ENCODE measurements at places on chromosomes 2 and 18.

- ATAC-seq, result no peak
Observed at GRCh38 chr2:61759718-61760117, 94.1 kb downstream of the FAM161A start.

DNA sequence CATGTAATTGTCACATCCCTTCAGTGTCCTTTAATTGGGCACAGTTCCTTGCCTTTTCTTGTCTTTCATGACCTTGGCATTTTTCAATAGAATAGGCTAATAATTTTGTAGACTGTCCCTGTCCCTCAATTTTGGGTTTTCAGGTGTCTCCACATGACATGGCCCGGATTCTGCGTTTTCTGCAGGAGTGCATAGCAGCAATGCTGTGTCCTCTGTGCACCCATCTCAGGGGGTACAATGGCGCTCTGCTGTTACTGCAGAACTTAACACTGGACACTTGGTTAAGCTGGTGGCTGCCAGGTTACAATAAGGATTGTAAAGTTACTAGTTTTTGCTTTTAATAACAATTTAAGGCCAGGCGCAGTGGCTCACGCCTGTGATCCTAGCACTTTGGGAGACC, 51.3 kb downstream of the INPP5D start:
- ATAC-seq, result no peak

DNA sequence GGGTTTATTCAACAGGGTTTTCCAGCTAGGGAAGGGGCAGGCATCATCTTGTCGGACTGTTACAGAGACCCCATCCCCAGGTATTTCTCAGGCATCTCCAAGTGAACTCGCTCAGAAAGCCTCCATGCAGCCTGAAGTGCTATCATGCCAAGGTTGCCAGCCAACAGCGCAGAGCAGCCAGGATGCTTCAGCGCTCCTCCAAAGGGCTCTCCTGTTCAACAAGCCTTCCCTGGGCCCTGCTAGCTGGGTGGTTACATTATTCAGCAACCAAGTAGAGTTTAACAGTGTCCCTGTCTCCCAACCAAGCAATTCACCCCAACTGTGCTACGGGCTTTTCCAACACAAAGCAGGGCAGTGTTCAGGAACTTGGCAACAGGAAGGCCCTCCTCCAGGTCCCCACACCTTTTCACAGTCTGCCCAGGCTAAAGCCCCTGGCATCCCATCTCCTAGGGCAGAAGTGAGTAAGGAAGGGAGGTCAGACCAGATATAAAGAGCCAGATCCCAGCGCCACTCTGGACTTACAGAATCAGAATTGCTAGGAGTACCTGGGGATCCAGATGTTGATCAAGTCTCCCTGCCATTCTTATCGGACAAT, 52.9 kb downstream of the ZBTB7C start:
- no peak for ATAC-seq

DNA sequence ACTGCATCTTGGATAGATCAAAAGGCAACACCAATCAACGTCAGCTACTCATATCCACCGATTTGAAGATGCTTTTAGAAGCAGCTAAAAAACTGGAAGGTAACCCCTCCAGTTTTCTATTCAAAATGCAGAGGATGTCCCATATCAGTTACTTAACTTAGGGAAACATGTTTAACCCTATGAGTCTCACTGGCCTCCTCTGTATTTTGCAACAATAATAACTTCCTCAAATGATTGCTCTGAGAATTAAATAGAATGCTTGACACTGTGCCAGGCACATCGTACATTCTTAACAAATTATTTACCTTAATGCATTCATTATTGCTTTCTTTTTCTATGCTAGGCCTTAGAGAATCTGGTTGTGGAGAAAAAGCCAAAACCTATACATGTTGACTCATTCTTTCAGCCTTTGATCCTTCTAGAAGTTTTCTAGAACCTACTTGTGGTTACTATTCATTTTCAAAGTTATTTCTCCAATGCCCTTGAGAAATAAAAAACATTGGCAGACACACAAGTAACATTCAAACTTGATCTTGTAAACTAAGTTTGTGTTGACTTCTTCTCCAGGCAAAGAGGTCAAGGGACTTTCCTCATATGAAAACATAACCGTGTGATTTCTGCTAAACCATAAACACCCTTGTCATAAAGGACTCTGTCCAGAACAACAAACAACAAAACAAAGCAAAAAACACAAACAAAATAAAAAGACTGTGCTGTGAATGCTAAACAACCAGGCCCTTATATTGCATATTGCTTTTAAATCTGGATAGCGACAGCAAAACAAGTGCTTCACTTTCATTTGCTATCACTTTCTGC, 4.6 kb downstream of the DOCK10 start:
- ATAC-seq, result no peak

DNA sequence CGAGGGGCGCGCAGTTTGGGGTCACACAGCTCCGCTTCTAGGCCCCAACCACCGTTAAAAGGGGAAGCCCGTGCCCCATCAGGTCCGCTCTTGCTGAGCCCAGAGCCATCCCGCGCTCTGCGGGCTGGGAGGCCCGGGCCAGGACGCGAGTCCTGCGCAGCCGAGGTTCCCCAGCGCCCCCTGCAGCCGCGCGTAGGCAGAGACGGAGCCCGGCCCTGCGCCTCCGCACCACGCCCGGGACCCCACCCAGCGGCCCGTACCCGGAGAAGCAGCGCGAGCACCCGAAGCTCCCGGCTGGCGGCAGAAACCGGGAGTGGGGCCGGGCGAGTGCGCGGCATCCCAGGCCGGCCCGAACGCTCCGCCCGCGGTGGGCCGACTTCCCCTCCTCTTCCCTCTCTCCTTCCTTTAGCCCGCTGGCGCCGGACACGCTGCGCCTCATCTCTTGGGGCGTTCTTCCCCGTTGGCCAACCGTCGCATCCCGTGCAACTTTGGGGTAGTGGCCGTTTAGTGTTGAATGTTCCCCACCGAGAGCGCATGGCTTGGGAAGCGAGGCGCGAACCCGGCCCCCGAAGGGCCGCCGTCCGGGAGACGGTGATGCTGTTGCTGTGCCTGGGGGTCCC, at the start of gene ITGA4:
Gene ITGA4 (plus strand): TSS at position 266 of the 620 bp plus-strand sequence. CDS start 269 bp downstream, at position 535.
- ATAC-seq, result peak; percentile 94

DNA sequence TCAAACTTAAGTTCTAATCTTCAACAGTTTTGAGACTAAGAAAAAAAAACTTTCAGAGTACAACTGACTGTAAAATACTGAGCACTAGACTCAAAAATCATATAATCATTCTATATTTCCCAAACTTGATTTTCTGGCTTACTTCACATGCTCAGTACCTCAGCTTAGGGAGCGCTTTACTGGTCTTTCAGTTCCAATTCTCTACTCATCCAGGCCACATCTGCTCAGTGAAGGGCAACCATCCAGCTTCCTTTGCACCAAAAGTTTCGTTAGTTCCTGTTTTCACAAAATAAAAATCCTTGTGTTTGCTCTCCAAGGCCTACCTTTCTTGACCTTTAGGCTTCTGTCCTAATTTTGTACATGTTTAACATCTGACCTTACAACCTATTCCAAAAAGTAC, 287.6 kb upstream of the LRRTM1 start:
- ATAC-seq, result no peak

- ATAC-seq, result no peak
Observed at GRCh38 chr2:74583504-74583903, 29.0 kb downstream of the DOK1 start.

DNA sequence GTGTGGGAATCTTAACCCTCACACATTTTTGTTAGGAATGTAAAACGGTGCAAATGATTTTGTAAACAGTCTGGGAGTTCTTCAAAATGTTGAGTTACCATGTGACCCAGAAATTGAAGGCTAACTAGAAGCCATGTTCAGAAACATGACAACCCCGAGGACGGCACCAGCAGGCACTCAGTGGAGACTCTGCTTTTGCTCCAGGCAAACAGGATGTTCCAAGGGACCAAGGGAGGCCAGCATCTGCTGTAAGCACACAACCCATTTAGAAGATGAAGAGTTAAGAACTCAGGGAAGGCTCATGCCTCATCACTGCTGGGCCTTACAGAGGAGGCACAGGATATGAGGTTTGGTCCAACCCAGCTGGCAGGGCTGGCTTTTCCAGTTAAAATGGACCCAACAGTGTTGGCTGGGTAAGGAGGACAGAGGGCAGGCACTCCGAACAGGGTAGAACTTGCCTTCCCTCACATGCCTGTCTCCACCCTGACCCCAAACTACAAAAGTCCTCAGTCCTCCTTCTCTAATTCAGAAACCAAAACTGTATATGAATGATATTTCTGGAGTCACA, 23.6 kb downstream of the PARD6G start:
- no peak for ATAC-seq

DNA sequence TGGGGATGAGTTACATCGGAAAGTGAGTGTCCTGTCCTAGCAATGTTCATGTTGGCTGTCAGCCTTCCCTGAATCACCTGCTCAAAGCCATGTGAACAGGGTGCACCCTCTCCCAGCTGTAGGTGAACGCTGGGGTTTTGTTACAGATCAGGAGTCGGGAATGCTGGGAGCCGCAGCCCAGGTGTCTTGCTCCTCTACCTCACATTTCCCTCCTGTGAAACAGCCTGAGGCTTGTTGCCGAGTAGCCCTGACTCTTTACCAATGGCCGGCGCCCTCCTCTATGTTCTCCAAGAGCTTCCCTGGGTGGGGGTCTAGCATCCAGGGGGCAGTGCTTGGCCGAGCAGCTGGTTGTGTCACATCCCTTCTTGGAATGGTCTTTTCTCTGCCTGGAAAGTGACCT, 164.7 kb downstream of the SH3RF3 start:
- ATAC-seq, result no peak

GRCh38 chr18:50734342-50734741, 85.5 kb downstream of the MRO start:
- ATAC-seq, result no peak

DNA sequence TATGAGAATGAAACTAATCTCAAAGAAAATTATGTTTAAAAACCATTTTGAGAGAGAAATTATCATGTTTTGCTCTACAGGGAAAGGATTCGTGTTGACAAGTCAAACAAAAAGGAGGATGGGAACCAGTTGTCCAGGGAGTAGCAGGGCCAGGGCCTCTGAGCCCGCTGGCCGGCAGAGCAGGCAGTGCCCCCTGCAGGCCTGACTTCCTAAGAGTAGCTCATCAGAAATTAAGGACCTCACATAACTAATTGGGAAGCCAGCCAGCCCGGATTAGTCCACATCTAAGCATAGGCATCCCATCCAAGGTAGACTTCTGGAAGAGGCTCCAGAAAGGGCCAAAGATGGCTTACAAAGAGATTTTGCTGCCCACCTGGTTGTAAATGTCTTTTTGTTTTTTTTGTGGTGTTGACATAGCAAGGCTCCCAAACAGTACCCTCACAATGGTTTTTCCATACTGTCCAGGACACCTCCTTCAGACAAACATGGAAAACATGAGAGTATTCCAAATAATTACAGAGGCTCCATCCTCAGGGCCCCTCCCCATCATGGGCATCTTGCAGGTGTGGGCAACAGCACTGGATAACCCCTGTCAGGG, 241.2 kb upstream of the TANK start:
- no peak for ATAC-seq

GRCh38 chr18:7924616-7925015, 357.5 kb downstream of the PTPRM start:
- ATAC-seq, result no peak

- ATAC-seq, result no peak
Observed at GRCh38 chr2:140454717-140455116, 1674.5 kb upstream of the NXPH2 start.

- peak; percentile 56 for ATAC-seq
Observed at GRCh38 chr2:227462972-227463931, 8.7 kb upstream of the AGFG1 start.

GRCh38 chr2:58913082-58913726, 672.1 kb upstream of the FANCL start:
- ATAC-seq, result no peak

- ATAC-seq, result peak; percentile 63
Observed at GRCh38 chr2:10447300-10447894, 730 bp downstream of the ODC1 start.

DNA sequence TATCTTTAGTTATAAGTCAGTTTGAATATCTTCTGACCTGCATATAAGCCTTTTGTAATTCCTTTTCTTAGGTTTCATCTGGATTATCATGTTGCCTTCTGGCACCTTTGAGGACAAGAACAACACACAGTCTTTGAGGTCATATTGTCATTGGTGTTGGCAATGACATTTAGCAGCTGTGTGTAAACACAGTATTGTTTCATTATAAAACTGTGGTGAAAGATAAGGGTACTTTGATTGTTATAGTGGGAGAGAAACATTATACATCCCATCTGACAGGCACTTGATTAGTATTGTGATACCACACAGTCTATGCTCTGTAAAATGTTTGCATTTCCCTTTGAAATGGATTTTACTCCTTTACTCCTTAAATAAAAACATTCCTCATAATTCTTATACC, 313.5 kb downstream of the RPRM start:
- no peak for ATAC-seq

DNA sequence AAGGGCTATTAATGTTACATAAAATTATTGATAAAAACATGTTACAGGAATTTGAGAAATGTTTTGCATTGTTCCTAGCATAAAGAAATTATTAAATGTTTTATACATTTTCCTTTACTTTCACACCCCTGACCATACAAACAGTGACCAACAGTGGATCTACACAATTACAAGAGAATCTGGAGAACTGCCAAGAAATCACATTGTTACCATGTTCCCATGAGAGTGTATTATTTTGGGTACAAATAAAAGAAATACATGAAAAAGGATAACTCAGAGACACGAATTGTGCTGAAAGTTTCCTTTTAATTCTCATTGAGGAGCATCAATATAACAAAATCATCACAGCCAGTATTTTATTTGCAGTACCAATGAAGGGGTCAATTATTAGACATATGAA, 150.1 kb downstream of the WDPCP start:
- no peak for ATAC-seq

DNA sequence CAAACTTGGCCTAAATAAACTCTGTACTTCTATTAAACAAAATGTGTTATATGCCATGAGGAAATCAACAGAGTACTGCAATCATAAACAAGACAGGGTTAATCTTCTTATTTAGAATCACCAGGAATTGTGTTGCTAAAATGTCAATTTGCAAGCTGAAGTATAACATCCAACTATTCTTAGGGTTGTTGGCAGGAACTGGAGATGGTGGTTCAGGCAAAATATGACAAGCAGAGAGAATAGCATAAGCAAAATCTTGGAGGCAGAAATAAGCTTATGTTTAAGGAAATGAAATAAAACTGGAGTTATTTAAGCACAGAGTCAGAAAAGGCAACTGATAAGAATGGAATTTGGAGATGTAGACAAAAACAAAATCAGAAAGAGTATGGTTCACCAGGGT, 463.8 kb upstream of the SLC8A1 start:
- no peak for ATAC-seq

- ATAC-seq, result no peak
Observed at GRCh38 chr2:149075105-149075504, 36.6 kb downstream of the LYPD6B start.

- ATAC-seq, result no peak
Observed at GRCh38 chr2:84797271-84797670, 83.6 kb downstream of the TRABD2A start.

Measured in stimulated activated memory B cell treated with anti-CD40 and anti-IgM and Interleukin-4, amounts not matched to agents 10 μg/mL and 1 μg/mL and 100 μg/mL, for 72 hours (primary cell).